ENCODE measurements at places on chromosomes 12 and 14. TPM values are rescaled to one million over a fixed set of nuclear protein-coding genes. Genes with fewer than 3 reads are reported as not detected.

- peak overlapping the region; percentile 81 for H3K4me3 ChIP-seq
- H3K36me3 ChIP-seq: peaks cover 61% of the 10 kb centered on the region
- H3K4me1 ChIP-seq: peaks cover 94% of the 10 kb centered on the region
- H3K27me3 ChIP-seq: no peaks in the 10 kb centered on the region
These were observed 82.7 kb downstream of the BCL11B start for GRCh38 chr14:99189201-99189801.

Gene TTC9
- 16.7 TPM for total RNA-seq

DNA sequence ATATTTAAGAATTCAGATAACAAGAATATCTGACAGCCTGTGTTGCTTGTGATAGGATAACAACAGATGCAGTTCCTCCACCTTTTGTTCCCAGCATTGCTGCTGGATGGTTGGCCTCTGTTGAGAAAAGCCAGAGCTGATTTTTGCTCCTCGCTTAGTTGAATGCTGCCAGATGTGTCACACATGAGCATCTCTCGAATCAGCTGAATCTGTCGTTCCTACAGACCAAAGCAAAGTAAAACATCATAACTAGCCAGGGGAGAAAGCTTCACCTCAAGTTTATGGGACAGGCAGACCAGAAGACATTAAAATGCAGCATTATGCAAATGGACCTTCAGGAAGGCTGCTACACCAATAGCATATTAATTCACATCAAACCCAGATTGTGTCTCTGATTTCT is 20.1 kb downstream of the RACGAP1 start:
- no peak overlapping the region for H3K4me3 ChIP-seq
- H3K27ac ChIP-seq: no peak overlapping the region
- H3K4me1 ChIP-seq: peaks cover 11% of the 10 kb centered on the region
- no peak for DNase-seq

Gene ZDHHC22
- total RNA-seq: not detected

Measured in activated CD4-positive, alpha-beta T cell treated with anti-CD3 and anti-CD28 coated beads, Interleukin-2, amount 10 ng/mL, durations not matched to agents 7 days and 5 days (primary cell).